ENCODE measurements at places on chromosomes 2 and 18.

DNA sequence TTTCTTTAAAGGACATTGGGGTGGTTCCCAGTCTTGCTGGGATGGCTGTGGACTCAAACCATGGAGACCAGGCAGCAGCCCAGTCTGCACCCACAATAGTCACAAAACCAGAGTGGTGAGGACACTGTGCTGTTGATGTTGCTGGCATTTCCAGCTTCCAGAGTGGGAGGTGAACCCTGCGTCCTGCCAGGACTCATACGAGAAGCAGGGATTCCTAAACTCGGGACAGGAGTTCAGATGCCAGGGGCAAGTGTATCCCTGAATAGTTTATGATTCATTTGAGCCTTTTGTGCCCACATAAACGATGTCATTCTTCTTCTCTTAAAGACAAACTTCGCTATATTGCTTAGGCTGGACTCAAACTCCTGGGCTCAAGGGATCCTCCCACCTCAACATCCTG lies 62.8 kb downstream of the TCF7L1 start:
- no peak for DNase-seq

DNA sequence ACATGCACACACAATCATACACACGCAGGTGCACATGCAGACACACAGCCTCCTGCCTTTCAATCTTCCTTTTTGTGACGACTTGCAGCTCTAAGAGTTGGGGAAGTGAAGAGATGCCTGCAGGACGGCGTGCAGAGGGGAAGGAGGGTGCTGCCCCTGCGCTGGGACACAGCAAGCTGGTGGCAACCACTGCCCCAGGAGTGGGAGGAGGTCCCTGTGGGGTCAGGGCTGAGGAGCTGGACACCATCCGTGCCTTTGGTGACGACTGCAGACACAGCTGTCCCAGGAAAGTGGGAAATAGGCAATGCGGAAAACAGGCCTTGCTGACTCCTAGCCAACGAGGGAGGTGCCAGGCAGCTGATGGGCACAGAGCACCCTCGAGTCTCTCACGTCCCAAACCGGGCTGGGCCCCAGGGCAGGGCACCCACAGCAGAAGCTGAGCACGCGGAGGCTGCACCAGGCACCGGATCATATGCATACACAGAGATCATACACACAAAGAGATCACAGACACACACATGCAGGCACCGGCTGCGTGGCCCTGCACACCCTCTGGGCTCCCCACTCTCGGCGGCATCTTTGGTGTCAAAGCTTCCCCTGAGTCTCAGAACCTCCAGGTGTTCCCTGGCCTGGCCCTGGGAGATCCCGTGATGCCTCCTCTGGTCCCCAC lies 146.1 kb downstream of the PXDN start:
- no peak for DNase-seq

DNA sequence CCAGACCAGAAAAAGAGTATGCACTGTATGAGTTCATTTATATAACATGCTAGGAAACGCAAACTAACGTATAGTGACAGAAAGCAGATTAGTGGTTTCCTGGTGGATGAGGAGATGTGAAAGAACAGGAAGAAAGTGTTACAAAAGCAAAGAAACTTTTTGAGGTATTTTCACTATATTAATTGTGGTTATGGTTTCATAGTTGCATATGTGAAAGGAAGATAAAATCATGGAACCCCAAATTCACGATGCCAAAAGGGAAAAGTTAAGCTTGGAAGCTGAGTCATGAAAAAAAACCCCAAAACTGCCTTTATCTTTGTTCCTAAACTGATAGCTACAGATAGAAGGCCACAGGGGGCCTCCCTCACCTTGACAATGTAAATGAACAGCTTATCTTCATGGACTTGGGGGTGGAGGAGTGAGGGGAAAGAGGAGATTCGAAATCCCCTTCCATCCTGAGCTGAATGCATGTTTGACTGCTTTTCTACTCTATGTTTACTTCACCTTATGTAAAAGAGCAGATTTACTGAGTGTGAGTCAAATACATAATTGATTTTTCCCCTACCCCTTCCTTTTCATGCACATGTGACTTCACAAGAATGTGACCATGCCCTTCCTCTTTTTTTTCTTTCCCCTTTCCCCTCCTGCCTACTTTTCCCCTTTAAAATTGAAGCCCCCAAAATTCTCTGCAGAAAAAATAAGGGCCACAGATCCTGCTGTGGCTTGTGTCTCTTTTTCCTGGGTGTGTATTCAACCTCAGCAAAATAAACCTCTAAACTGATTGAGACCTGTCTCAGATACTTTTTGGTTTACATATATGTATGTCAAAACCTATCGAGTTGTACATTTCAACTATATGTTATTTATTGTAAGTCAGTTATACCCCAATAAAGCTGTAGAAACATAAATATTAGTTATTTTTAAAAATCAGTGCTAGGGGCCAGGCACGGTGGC lies 100.1 kb upstream of the TLK1 start:
- DNase-seq: no peak

- no peak for DNase-seq
These were observed 91.4 kb downstream of the GALNT1 start for GRCh38 chr18:35672897-35673296.

DNA sequence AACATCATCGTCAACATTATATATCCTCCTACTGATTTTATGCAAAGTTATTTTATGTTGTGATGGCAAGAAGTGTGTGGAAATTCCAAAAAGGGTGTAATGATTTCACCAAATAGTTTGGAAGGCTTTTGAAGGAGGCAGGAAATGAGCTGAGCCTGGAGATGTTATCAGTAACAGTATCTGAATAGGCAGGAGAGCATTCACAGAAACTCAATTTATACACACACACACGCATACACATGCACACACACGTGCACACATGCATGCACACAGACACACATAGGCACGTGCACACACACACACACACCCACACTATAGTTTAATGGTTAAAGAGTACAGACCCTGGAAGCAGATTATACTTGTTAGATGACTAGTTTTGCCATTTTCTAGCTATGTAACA lies 47.3 kb downstream of the ARHGEF4 start:
- no peak for DNase-seq

DNA sequence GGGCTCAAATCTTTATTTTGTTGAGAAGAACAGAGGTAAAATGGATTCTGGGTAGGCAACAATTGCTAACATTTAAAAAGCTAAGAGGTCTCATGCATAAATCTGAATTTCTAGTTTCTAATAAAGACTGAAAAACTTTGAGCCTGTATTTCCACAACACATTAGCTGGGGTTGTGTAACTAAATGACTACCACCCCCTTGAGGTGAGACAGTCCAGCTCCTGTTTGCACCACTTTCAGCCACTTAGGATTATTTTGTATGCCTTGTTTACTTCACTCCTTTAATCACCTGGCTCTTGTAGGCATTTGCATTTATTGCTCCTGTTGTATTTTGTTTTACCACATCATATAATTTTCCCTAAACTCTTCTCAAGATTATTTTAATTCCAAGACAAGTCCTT lies 376.6 kb downstream of the PTH2R start:
- DNase-seq: no peak

DNA sequence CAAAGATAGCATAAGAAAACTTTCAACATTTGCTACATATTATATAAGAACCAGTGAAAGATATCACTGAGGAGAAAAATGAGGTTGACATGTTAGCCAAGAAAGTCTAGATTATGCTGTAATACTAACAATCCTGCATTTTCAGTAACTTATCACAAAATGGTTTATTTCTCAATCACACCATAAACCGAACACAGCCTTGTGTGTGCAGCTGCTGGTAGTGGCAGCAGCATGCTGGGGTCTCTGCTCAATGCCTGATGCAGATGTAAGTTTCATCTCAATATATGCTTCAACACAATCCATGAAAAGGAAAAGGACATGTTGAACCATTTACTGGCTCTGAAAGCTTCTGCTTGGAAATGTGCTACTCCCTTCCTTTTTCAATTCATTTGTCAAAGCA lies 376.3 kb downstream of the GPD2 start:
- no peak for DNase-seq

DNA sequence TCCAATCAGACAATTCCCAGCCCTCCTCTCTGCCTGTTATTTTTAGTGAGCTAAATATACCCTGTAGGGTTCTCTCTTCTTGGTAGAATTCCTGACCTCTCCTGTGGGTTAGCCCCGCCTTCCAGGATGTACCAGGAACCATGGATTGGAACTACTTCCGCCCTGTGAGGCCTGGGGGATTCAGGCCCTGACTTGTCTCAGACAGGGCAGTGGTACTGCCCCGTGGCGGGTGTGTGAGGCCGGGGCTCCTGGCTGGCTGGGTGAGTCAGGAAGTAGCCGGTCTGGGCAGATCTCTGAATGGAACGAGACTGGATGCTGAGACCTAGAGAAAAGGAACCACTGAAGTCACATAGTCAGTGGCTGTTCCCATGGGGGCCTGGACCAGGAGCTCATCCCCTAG lies 50.5 kb downstream of the DYSF start:
- no peak for DNase-seq

- no peak for DNase-seq
These were observed 10.3 kb downstream of the TUBB6 start for GRCh38 chr18:12318334-12318697.

GRCh38 chr2:186098821-186099220 lies 360.2 kb downstream of the FSIP2 start:
- no peak for DNase-seq

DNA sequence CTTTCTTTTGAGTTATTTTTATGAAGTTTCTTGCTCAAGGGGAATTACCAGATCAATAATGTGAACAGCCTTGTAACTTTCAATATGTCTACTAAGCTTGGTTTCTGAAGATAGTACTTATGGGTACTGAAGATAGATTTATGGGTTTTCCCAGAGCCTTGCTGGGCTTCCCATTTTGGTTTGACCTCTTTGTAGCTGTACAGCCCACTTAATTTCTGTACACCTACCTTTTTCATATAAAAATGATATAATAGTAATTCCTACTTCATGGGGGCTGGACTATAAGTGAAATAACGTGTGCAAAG lies 22.2 kb downstream of the IL1R2 start:
- DNase-seq: no peak

GRCh38 chr2:235570256-235570655 lies 76.4 kb downstream of the AGAP1 start:
- DNase-seq: no peak

DNA sequence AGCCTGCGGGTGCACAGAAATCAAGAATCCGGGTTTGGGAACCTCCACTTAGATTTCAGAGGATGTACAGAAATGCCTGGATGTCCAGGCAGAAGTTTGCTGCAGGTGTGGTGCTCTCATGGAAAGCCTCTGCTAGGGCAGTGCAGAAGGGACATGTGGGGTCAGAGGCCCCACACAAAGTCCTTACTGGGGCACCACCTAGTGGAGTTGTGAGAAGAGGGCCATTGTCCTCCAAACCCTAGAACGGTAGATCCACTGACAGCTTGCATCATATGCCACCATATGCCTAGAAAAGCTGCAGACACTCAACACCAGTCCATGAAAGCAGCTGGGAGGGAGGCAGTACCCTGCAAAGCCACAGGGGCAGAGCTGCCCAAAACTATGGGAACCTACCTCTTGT lies 833.0 kb downstream of the TMEM182 start:
- no peak for DNase-seq

DNA sequence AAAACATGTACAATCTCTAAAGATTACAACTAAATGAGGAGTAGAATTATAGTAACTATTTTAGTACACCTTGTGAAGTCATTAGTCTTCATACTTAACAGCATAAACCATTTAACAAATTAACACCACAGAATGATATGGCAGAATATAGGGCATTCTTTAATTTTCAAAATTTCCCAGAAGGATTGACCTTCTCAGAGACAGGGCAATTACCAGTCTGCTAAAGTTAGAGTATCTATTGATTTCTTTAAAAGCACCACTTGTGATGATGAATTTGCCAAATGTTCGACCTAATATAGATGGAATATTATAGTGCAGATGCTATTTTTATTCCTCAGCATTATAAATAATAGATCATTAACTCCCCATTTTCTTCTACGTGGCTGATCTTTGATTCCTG lies 192.6 kb downstream of the DPP4 start:
- DNase-seq: no peak

DNA sequence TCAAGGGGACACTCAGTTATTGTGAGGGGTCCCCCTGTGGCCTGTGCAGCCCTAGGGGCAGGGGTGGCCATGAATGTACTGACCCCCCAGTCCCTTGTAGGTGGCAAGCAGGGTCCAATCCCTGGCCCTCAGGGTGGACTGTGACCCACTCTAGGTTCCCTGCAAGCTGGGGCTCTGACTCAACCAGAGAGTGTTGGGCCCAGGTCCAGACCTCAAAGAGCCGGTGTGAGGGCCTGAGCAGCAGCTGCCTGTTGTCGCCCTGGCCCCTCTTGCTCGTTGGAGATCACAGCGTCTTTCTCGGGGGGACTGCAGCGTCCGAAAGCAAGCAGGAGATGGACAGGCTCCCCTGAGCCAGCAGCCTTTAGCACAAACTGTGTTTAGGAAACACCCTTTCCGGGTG lies 66.8 kb upstream of the ATG16L1 start:
- no peak for DNase-seq

DNA sequence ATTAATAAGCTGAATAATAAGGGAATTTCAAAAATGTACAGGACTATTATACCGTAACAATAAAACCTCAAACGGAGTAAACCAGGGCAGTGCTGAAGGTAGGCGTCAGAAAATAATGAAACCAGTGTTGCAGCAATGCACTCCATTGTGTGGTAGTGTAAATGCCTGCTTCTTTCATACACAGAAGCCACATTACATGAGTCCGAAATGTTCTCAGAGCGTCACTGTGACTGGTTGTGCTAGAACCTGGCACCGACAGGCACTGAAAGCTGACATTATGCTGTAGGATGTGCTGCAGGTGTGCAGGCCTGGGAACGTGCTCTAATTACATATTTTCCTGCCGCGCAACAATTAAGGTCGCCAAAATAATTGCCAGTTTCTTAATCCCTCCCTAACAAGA lies 53.3 kb downstream of the ZEB2 start:
- DNase-seq: no peak

GRCh38 chr2:225488743-225489142 lies 89.2 kb downstream of the NYAP2 start:
- DNase-seq: no peak

DNA sequence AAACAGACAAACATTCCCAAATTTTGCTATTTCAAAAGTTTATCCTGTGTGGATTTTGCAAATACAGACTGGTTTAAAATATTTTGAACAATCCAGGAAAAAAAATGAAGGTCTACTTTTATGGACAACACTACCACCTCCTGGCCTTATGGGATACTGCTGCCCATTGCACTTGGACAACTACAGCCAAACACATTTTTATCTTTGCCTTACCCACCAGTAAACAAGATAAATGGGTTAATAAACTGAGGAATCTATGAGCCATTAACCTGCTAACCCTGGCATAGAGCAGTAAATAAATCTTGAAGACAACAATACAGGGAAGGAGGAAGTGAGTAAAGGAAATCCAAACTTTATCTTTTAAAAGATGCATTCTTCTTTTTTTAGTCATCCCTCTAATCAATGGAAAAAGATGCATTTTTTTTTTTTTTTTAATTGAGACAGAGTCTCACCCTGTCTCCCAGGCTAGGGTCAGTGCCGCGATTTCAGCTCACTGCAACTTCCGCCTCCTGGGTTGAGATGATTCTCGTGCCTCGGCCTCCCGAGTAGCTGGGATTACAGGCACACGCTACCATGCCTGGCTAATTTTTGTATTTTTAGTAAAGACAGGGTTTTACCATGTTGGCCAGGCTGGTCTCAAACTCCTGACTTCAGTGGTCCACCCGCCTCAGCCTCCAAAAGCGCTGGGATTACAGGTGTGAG lies 2.1 kb upstream of the SPIRE1 start:
- no peak for DNase-seq

GRCh38 chr18:53153281-53153680 lies 813.3 kb downstream of the DCC start:
- no peak for DNase-seq

GRCh38 chr18:26406324-26406723 lies 142.0 kb downstream of the KCTD1 start:
- no peak for DNase-seq
